ENCODE measurements at places on chromosomes 1 and 21.

GRCh38 chr1:218896202-218896601 is 277.5 kb upstream of the LYPLAL1 start:
- DNase-seq, result no peak

DNA sequence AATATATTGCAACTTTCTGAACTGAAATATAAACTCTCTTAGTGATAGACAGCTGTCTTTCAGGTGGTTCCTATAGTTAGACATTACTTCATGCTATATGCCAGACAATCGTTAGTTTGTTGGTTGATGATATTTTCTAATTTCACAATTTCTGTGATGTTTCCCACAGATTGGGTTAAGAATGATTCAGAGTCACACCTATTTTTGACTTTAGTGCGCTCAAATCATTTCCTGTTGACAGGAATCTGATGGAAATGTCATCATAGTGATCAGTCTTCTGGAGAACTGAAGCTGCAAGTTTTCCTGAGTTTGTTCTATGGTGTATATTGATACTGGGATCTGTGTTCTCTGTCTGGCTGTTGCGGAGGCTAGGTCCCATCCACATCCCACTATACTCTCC is 119.7 kb downstream of the C1orf21 start:
- no peak for DNase-seq

DNA sequence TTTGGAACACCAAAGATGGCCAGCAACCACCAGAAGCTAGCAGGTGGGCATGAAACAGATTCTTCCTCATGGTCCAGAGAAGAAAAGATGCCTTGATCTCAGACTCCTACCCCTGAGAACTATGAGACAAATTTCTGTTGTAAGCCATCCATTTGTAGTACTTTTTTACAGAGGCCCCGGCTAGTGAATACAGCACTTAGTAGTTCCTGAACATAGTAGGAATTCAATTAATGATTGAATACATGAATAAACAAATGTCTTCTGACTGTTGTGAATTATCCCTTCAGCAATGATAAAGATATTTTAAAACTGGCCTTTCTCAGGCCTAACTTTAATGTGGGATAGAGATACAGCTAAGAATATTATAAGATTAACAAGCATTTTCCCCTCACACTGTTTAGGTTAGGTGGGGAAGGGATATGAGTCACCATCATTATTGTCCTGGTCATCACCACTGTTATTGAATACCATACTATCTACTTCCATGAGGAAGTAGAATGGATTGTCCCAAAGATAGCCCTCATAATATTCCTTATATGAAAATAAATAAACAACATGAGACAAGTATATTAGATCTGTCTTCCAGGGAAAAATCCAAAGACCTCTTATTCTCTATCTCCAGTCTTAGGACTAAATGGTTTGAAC is 51.4 kb downstream of the ADCY10 start:
- DNase-seq, result no peak

DNA sequence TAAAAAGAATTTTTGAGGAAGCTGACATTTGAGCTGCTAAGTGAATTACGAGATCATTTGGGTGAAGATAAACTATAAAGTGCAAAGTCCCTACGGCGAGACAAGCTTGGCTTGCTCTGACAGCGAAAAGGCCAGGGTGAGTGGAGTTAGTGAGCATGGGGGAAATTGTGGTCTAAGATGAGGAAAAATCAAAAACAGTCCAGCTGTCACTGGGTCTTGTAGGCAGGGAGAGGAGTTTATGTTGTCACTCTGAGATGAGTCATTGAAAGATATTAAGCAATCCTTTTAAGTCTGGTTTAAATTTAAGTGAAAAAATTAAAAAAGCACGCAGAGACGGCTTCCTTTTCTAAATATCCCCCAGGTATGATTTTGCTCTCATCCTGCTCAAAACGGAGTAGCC is 601.9 kb downstream of the MRPL39 start:
- no peak for DNase-seq

DNA sequence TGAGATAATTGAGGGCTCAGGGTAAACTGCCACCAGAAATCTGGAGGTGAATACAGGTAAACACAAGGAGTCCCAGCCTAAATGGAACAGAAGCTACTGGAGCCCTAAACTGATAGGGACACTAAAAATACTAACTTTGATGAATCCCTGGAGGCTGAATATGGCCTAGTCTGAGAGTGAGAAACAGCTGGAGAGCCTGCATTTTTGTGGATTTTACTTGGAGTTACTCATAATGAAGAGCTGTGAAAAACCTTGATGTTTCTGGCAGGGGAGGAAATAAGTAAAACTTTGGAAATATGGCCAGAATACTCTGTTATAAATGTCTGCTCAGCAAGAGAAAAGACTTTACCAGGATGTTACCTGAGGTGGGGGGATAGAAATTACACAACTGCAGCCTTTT is 164.4 kb downstream of the LIPI start:
- no peak for DNase-seq

GRCh38 chr1:117894078-117894477 is 35.3 kb downstream of the GDAP2 start:
- DNase-seq, result no peak

DNA sequence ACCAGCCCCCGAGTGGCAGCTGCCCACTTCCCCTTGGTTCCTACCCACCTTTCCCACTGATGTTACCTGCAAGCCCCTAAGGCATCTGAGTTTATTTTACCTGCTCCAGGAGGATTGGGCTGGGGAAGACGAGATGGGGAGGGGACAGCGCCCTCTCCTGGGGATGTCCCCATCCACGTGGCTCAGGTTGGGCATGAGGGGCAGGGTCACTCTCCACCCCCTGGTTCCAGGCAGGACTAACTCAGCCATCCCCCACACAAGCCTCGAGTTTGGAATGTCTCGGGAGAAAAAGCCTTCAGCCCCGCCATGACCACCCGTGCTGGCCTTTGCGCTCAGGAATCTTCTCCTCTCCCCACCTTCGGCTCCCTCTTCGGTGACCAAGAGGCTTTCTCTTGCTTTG is 90.0 kb downstream of the ARHGEF10L start:
- no peak for DNase-seq

GRCh38 chr1:246219508-246220030 is 287.5 kb downstream of the SMYD3 start:
- no peak for DNase-seq

- DNase-seq, result no peak
Measured at GRCh38 chr1:113805256-113805531, 7.1 kb downstream of the RSBN1 start.
